ENCODE measurements at places on chromosomes 4 and X. TPM values are rescaled to one million over a fixed set of nuclear protein-coding genes. Genes with fewer than 3 reads are reported as not detected.

Gene FRG2
- total RNA-seq: not detected

Gene HSFX3
- not detected for total RNA-seq

Gene JAKMIP1
- not detected for total RNA-seq

Gene SLC34A2
- 0.21 TPM for total RNA-seq

Gene POU3F4
- total RNA-seq: not detected

Gene TLR6
- 0.48 TPM for total RNA-seq

Gene IL2
- not detected for total RNA-seq

Gene RADX
- total RNA-seq: 1.9 TPM

Gene SH3RF1
- total RNA-seq: 10.8 TPM

Gene USP17L19
- total RNA-seq: not detected

Gene TRMT2B
- total RNA-seq: 10.8 TPM

Gene EDNRA
- 7.5 TPM for total RNA-seq

Gene MMGT1
- total RNA-seq: 13.9 TPM

Gene RAB33B
- total RNA-seq: 10.4 TPM

Gene ARFIP1
- 47.1 TPM for total RNA-seq

Gene RENBP
- 5.5 TPM for total RNA-seq

Gene GATA1
- total RNA-seq: not detected

Gene RRH
- total RNA-seq: 0.21 TPM

Gene ZCCHC18
- not detected for total RNA-seq

Gene AWAT2
- not detected for total RNA-seq

Gene BMP3
- total RNA-seq: under 0.01 TPM

Gene FGFR3
- 118 TPM for total RNA-seq

Gene TMEM129
- 46.9 TPM for total RNA-seq

Gene USP17L12
- not detected for total RNA-seq

Gene IQCM
- total RNA-seq: not detected

Gene CXCL8
- 3.2 TPM for total RNA-seq

Gene TIGD4
- not detected for total RNA-seq

Gene PRKG2
- 1.2 TPM for total RNA-seq

Gene PLK4
- total RNA-seq: 6.6 TPM

Gene UCP1
- under 0.01 TPM for total RNA-seq

Gene KLHL4
- 0.21 TPM for total RNA-seq

Gene JADE1
- 4.7 TPM for total RNA-seq

Gene SULT1B1
- total RNA-seq: not detected

Gene CAPN6
- total RNA-seq: 0.24 TPM

Gene PIR
- total RNA-seq: 28.2 TPM

Gene APLN
- 0.24 TPM for total RNA-seq

Gene RAPGEF2
- 28.0 TPM for total RNA-seq

Gene POU4F2
- not detected for total RNA-seq

Gene TMA16
- 35.9 TPM for total RNA-seq

Gene GAGE13
- total RNA-seq: not detected

Gene NCAPG
- 3.4 TPM for total RNA-seq

Gene RPS3A
- total RNA-seq: 3,398 TPM

Gene TAF1
- 24.5 TPM for total RNA-seq

Gene TKTL2
- not detected for total RNA-seq

Gene GAGE12H
- not detected for total RNA-seq

Gene RAP2C
- 19.8 TPM for total RNA-seq

Gene WDR44
- total RNA-seq: 10.4 TPM

Gene TCP11X2
- total RNA-seq: not detected

Gene PRDM8
- total RNA-seq: 0.48 TPM

Gene MBNL3
- 9.2 TPM for total RNA-seq

Gene RNF150
- total RNA-seq: 0.24 TPM

Gene EXOC1
- total RNA-seq: 50.5 TPM

Gene ETDA
- not detected for total RNA-seq

Measured in tracheal epithelial cell (primary cell).